ENCODE measurements at places on chromosomes 12 and 14.

- no peak for DNase-seq
Measured at GRCh38 chr12:21571046-21571445, 33.6 kb downstream of the GYS2 start.

DNA sequence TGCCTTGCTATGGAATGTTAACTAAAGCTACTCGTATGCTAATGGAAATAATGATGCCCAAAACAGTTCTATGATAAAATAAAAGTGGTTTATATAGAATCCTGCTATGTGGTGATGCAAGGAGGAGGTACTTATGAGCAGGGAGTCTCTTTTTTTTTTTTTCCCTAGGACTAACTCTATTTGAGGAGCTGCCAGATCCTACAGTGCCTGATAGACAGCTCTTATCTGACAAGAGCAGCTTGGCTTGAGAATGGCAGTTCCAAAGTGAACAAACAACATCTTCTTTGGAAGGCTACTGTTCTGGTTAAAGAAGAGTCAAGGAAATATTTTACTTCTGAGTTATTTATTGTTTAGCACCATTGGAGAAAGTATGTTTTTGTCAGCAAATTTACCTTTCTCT lies 10.2 kb upstream of the ACSM4 start:
- DNase-seq = no peak

DNA sequence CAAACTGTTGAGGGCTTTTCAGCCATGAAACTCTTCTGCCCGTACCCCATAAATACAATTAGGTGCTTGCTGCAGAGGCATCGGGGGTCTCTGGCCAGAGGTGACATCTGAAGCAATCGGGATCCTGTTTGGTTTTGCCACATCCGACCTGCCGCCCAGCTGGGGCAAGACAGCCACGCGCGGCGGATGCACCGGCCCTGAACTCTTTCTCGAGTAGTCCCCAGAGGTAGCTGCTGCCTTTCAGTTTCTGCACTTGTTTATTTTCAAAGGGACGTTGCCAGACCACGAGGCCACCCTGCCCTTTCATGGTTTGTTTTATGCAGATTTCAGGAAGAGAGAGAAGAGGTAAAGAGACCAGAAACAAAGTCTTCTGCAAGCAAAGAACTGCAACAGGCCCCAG lies 10.6 kb upstream of the MLXIP start:
- DNase-seq = no peak

DNA sequence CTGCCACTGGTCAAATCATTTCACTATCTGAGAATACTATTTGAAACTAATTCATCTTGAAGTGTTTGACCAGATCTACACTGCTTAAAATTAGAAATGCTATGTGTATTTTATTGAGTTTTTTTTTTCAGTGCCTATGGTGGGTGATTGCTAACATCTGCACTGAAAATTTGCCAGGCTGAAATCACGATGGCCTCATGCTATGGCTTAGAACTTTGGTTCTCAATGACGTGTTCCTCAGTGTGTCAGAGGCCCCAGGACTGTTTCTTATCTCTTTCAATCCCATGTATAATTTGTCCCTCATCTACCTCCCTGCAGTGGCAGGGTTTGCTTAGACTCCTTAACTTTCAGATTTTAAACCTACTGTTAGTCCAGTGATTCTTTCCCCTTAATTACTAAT lies 36.2 kb upstream of the NKX2-8 start:
- DNase-seq = no peak

DNA sequence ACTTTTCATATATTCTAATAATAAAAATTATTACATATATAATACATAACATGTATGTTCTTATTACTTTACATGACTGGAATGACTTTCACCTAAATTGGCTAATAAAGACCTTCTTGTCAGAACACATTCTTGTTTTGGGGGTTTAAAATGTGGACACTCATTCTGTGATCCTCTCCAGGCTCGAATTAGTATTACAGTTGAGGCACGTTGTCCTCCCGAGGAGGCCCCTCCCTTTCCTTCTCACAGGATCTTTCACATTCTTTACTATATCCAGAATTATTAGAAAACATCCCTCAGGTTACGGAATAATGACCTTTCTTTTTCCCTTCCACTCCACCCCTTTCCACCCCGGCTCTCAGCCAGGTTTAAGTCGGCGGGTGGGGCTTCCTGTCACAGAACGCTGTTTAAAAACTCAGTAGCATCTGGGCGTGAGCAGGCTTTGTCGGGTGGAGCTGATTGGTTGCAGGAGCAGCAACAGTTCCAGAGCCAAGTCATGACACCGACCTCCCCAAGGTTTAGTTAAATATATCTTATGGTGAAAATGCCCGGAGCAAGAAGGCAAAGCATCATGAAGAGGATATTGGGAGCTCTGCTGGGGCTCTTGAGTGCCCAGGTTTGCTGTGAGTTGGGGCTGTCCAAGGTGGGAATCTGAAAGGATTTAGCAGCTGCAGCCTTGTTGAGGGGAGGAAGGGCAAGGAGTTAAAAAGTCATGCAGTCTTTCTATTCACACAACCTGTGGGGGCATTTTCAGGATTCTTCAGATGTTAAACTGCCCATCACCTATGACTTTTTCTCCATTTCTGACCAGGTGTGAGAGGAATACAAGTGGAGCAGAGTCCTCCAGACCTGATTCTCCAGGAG lies 396.7 kb upstream of the OR4E1 start:
- DNase-seq = peak; percentile 7

DNA sequence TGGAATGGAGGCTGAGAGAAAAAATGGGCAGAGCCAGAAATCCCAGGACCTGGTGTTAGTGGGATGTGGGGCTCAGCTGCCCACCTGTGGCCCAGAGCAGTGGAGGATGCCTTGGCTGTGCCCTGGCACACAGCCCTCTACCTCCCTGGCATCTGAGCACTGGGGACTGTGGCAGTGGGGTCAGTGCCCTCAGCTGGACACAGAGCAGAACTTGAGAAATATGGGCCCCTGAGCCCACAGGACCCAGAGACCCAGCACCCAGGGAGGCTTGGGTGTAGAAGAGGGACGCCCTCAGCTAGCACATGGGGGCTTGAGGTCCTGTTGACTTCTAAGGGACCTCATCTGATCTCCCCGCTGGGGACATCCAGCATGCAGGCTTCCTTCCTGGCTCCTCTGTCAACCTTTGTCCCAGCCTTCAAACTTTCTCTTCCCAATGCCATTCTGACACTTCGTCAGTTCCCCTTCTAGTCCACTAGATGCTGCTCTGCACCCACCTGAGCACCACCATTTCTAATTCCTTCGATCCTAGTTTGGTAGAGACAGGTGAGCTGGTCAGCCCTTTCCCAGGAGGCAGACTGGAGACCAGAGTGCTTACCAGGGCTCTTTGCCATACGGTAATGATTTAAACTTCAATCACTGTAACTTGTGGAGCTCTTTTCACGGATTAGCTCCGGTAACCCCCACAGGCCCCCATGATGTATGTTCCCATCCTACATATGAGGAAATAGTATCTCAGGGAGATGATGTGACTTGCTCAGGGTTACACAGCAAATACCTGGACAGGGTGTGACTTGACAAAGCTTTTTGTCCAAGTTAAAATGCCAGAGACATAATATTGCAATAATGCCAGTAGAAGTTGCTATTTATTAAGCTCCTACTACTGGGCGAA lies 143.7 kb downstream of the ASCL4 start:
- DNase-seq = no peak

- no peak for DNase-seq
Measured at GRCh38 chr14:68439676-68440075, 353.2 kb downstream of the ZFP36L1 start.

DNA sequence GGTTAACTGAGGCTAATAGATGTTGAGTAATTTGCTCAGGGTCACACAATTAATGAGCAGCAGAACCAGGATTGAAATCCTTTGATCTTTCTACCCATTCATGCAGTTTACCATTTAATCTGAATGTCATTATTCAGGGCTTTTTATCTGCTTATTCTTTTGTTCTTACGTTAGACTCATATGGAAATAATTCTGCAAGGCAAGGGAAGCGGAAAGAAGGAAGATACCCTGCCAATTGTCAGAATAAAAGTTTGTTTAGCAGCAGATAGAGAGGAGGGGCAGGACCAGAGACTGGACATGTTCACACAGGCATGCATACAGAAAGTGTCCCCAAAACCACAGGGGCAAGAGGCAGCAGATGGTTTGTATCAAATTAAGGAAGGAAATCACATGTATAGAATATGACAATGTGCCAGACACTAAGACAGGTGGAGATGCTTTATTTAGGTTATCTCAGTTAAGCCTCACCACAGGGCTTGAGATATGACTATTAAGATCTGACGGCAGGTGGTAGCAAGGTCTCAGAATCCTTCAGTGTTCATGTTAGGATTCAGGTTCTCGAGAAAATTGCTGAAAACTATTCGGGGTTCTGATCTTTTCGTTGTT lies 29.8 kb downstream of the BRMS1L start:
- no peak for DNase-seq

DNA sequence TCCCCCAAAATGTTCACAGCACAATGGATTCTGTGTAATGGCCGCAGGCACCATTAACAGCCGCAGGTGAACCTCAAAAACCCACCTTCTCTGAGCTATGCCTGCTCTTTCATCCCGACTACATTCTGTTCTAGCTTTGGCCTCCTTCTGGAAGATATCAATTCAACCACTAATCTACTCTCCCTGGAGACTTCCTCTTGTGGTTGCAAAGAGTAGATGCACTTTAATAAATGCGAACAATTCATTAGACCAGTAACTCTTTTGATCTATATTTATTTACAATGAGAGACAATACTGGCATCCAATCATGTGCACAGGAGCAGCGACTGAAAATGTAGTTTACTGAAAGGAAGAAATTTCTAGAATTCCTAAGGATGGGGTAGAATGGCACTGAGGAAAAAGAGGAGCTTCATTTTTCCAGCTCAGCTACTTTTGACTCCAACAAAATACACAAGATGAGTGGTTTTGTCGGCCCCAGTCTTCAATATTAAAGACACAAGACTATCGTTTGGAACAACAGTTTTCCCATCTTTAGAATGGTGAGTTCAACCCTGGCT lies 5.3 kb downstream of the GRIN2B start:
- DNase-seq = no peak

DNA sequence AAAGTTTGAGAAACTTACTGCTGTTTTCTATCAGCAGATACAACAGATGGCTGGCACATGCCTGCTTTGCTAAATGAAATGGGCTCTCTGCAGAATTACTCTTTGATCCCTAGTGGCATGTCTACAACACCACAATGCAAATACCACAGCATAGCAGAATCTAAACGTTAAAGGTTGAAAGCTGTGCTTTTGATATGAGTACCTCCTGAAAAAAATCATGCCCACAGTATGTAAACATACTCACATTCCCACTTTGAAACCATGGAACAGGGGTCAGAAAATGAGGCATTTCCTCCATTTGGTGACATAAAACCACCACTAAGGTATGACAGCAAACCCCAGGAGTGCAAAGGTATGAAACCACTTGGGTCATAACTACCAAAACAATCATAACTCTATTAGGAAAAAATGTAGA lies 7.5 kb downstream of the WIF1 start:
- no peak for DNase-seq

- DNase-seq = no peak
Measured at GRCh38 chr12:121872546-121873215, 14.0 kb upstream of the HPD start.

DNA sequence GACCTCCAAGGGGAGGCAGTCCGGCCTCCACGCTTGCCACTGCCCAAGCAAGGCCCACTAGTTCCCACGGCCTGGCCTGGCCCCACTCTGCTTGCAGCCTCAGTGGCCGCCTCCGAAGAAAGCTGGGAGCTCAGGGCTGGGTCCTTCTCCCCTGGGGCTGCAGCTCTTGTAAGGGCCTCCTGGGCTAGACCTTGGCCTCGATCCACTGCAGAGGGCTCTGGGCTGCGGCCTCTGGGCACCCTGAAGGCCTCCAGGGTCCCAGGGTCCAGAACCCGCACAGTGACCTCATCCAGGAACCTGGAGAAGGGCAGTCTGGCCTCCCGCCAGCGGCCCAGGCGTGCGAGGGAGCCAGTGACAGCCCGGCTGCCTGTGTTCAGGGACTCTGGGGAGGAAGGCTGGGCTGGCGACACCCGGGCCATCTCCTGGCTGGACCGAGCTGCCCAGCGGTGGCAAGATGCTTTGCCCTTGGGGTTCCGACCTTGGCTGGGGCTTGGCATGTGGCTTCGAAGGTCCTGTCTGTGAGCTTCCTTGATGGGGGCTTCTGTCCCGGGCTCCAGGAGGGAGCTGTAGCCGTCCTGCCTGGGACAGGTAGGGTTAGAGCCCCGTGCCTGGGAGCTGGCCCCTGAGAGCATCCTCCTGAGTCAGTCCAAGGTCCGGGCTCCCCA lies 9.8 kb downstream of the BEGAIN start:
- no peak for DNase-seq

GRCh38 chr14:27587103-27587502 lies 989.3 kb upstream of the NOVA1 start:
- no peak for DNase-seq

- DNase-seq = no peak
Measured at GRCh38 chr14:104406831-104407230, 172.7 kb upstream of the C14orf180 start.

GRCh38 chr14:76993752-76994151 lies 34.8 kb downstream of the IRF2BPL start:
- no peak for DNase-seq

DNA sequence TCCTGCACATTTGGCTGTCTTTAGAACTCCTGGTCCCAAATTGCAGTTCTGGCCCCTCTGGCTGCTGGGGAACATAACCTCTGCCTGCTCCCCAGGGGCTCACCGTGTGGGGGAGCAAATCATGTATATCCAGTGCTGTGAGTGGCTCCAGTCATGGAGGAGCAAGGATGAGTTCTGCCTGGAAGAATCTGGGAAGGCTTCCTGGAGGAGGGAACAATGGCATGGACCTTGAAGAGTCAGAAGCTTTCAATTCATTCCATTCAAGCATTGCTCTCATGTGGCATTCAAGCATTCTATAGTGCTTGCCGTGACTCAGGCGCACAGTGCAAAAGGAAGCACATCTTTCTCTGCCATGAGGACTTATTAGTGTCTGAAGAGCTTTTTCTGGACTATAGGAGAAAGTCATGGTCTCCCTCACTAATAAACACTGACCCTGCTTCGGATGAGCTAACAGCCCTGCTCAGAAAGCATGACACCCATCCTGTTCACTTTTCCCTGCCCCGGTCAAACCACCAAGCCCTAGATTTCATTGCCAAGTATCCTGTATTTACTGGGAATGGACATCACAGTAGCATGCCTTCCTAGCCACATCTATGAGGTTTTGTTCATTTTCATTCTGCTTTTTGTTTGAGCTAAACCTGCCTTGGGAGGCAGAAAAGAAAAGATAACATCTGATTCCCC lies 3.5 kb downstream of the IFI27 start:
- DNase-seq = no peak

DNA sequence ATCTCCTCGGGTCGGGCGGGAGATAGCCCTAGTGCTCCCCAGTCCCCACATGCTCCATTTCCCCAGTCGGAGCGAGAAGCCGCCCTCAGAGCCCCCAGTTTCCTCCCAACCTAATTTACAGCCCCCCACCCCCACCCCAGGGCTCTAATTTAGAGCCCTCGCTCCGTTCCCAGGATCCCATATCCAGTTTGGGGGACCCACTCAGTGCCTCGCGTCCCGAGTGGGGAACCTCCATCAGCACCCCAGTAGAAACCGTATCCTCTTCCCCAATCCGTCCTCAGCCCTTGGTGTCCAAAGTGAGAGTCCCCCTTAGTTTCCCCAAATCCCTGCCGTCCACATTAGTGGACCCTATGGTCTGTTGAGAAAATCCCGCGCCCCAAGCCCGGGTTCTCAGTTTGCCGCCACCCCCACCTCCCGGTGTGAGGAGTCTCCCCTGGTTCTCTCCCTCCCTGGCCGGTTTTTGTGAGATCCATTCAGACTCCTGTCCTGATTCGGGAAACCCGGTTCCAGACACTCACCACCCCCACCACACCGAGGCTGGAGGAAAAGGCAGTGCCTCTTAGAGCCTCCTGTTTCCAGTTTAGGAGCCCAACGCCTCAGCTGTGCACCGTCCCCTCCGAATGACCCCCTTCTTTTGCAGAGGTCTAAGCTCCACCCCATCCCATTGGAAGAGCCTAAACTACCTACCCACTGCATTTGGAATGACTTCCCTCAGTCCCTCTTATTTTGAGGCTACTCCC lies 809 bp upstream of the MSI1 start:
- DNase-seq = no peak
